Jurkat, Clone E6-1 (cell line): ENCODE measurements at places on chromosomes 11 and 22.

- DNase-seq = no peak
Measured at GRCh38 chr22:24579258-24579601, 13.6 kb downstream of the LRRC75B start.

DNA sequence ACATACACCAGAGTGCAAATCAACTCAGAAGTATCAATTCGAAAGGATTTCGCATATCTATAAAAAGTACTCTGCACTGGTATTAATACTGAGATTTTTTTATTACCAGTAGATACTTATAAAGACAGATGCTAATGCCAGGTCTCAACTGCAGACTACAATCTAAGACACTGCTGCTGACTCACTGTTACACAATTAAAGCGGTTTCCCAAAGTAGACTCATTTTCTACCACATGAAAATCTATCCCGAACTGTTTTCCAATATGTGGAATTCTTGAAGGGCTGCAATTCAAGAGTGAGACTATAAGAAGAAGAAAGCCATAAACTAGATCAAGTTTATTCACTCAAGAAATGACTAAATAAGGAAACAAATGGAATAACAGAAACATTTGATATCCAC, 57.2 kb upstream of the ARHGAP32 start:
- DNase-seq = no peak

DNA sequence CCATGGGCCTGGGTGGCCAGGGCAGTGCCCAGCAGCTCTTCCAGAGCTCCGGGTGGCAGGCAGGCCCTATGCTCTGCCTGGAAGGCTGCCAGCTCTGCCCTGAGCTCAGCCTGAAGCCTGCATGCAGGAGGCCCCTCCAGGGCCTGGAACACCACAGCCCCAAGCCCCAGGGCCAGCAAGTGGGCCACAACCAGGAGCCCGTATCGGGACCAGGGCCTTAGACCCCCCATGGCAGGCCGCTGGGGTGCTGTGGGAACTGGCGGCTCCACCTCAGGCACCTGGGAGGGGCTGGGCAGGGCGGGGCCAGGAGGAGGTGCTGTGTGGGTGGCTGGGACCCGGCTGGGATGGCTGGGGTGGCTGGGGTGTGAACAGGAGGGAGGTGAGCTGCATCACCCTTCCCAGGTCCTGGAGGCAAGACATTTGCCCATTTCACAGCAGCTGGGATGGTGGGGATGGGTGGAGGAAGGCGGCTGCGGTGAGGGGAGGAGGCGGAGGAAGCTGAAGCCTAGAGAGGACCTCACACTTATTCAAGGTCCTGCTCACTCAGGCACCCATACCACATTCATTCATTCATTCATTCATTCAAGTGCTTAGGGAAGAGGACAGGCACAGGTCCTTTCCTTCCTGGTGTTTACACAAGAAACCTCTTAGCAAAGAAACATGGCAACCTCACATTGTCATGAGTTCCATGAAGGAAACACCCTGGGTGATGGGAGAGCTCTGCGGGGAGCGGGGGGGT, at the start of gene KCNK7:
TSS of gene KCNK7 (minus strand) at position 258 of the 739 bp plus-strand sequence. CDS start at position 230, 28 bp downstream.
- no peak for DNase-seq

GRCh38 chr11:129905402-129905801, 10.0 kb upstream of the NFRKB start:
- no peak for DNase-seq

DNA sequence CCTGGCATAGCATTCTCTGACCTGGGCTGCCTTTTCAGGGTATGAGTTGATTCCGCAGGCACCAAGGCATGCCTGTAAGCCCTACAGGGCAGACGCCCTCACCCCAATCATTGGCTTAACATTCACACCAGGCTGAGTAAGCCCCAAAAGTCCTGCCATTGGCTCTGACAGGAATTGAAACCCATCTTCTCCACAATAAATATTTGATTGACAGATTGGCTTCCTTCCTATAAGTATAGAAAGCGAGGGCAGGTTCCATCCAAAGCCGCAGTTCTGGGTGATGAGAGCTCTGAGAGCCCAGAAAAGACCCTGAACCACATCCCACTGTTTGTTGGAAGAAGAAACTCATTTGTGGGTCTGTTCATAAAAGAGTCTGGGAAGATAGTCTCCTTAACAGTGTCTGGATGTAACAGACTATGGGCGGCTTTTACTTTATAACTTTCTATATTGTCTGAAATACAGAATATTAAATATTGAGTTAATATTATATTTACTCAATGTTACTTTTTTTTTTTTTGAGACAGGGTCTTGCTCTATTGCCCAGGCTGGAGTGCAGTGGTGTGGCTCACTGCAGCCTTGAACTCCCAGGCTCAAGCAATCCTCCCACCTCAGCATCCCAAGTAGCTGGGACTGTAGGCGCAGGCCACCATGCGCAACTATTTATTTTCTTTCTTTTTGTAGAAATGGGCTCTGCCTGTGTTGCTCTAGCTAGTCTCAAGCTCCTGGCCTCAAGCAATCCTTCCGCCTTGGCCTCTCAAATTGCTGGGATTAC, 46.8 kb downstream of the FAM83F start:
- DNase-seq = no peak

DNA sequence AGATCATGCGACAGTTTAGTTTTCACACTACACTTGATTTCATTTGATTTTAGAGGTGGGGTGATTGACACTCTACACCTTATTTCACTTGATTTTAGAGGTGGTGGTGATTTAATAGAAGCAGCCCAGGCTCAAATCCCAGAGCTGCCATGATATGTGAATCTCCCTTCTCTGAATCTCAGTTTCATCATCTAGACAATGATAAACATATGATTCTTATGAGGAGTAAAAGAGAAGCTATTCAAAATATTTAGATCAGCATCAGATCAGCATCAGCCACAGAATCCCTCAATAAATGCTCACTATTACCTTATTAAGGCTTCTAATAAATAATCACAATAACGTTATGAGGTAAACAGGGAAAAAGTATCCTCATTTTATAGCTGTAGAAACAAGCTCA, 98.8 kb downstream of the MSANTD4 start:
- no peak for DNase-seq

GRCh38 chr11:63940786-63941185, 2.0 kb downstream of the NAA40 start:
- no peak for DNase-seq

- no peak for DNase-seq
Measured at GRCh38 chr11:77075425-77075905, 8.7 kb downstream of the CAPN5 start.

- DNase-seq = peak; percentile 6
Measured at GRCh38 chr11:80593648-80594374, 1153.0 kb upstream of the TENM4 start.

GRCh38 chr22:43281394-43281793, 61.8 kb downstream of the SCUBE1 start:
- no peak for DNase-seq

- DNase-seq = no peak
Measured at GRCh38 chr22:47323518-47323917, 561.1 kb downstream of the TBC1D22A start.

GRCh38 chr11:112255067-112255720, 5.5 kb downstream of the PLET1 start:
- no peak for DNase-seq

GRCh38 chr11:134945993-134946392, 534.0 kb upstream of the B3GAT1 start:
- no peak for DNase-seq

DNA sequence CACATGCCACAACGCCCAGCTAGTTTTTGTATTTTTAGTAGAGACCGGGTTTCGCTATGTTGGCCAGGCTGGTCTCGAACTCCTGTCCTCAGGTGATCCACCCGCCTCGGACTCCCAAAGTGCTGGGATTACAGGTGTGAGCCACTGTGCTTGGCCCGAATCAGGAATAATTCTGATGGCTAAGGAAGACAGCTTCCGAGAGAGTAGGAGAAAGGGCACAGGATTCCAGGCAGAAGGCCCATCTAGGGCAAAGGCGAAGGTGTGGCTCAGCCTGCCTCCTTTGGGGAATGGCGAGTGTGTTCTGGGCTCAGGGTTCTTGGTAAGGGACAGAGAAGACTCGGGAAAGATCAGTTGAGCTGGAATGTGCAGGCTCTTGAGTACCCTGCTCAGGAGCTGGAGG, 1.6 kb upstream of the SYCE3 start:
- DNase-seq = no peak
